ENCODE measurements at places on chromosomes 11 and 22.

GRCh38 chr11:63879598-63880402 lies 37.2 kb downstream of the RCOR2 start:
- no peak for DNase-seq

DNA sequence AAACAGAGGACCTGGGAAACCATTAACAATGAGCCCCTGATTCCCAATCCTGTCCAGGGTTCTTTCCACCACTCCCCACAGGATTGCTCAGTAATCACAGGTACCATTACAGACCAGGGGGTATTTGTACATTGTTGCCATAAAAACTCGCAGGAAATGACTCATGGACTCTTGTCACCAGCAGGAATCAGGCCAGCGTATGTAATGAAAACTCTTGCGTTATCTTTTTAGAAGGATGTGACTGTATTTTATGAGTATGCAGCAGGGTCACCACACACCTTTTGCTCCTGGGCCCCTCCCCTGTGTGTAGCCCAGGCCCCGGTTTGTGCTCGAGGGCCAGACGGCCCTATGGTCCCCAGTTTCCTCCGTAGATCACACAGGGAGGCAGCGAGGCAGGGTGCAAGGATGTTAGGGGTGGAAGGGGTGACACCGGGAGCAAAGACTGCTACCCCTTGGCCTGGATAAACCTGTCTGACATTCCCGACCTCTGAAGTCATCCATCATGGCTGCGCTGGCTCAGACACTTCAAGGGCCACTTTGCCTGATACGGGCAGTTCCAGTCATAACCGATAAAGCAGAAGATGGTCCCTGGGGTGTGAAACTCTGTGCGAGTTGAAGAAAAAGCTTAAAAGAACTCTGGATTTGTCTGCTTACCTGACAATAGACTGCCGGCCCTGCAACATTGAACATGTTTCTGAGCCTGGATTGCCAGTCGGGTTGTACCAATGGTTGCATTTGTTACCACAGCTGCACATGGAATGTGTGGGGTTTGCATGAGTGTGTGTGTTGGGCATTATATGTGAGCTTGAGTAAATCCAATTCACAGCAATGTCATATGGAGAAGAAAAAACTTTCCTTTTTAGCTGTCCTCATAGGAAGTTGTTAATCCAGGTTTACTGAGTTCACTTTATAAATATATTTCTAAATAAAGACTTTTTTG lies 56.9 kb downstream of the MICAL2 start:
- peak; percentile 17 for DNase-seq

- no peak for DNase-seq
These were observed 214.4 kb downstream of the HIPK3 start for GRCh38 chr11:33471541-33471940.

DNA sequence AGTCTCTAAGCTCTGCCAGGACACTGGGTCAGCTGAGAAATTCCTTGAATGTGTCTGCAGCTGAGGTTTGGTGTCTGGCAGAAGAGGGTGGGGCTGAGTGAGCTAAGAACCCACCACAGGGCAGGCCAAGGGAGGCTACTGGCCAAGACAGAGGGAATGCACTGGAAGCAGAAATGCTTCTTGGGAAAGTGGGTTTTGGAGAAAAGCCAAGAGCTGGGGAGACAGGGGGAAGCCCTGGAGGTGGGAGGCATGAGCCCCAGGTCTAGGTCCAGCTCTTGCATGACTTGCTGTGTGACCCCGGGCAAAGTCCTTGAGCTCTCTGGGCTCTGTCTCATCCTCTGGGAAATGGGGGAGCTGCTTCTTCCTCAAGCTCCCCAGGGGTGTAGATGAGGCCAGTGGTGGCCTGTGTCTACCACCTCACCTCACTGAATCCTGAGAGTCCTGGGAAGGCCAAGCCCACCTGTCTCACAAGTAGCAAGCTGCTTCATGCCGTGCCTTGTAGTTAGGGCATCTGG lies 2.3 kb downstream of the MMP11 start:
- DNase-seq = no peak

DNA sequence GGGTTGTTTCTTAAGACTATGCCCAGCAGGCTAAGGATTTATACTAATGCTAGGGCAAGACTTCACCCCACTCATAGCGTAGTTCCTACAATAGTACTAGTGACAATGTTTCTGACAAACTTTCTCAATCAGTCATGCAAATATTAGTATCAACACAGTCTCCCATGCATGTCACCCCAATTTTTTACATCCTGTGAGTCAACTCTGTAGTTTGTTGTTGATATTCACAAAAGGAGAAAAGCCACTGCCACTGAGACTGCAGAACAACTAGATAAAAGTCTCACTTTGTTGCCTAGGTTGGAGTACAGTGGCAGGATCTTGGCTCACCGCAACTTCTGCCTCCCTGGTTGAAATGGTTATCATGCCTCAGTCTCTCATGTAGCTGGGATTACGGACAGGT lies 155.2 kb downstream of the RBFOX2 start:
- no peak for DNase-seq

DNA sequence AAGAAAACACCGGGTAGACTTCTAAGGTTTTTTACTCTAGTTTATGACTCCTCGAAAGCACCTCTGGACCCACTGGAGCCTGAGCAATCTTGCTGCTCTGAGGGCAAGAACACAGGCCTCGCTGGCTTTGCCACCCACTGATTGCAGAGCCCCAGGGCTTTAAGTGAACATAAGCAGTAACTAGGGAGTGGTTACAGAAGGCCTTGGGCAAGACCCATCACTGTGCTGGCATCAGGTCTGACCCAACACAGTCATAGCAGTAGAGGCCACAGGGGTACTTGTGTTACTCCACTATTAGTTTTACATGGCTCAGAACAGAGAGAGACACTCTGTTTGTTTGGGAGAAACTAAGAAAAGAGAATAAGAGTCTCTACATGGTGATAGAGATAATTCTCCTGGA lies 684.5 kb downstream of the FAM181B start:
- no peak for DNase-seq

DNA sequence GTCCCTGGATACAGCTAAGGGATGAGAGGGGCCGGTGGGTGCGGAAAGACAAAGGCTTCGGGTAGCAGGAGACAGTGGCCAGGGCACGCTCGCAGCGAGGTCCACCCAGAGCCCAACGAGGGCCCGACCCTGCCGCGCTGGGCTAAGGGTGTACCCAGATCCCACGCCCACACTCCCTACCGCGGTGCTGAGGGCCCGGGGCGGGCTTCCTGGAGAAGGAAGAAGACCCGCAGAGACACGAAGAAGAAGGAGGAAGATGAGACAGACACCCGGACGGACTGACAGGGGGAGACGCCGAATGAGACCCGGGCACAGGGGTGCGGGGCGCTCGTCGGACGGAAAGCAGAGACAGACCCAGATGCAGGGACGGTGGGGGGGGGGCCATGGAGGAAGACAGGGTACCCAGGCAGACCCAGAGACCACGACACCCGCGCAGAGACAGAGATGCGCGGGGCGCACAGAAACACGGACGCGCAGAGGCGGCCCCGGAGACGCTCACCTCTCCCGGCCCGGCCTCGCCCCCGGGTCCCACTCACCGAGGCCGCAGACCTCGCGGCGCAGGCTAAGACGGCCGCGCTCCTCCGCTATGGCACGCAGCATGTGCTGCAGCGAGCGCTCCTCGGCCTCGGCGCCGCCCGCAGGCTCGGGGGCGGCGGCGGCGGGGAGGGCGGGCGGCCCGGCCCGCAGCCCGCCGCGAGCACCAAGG lies 437 bp downstream of the KIAA0930 start:
- DNase-seq = no peak

DNA sequence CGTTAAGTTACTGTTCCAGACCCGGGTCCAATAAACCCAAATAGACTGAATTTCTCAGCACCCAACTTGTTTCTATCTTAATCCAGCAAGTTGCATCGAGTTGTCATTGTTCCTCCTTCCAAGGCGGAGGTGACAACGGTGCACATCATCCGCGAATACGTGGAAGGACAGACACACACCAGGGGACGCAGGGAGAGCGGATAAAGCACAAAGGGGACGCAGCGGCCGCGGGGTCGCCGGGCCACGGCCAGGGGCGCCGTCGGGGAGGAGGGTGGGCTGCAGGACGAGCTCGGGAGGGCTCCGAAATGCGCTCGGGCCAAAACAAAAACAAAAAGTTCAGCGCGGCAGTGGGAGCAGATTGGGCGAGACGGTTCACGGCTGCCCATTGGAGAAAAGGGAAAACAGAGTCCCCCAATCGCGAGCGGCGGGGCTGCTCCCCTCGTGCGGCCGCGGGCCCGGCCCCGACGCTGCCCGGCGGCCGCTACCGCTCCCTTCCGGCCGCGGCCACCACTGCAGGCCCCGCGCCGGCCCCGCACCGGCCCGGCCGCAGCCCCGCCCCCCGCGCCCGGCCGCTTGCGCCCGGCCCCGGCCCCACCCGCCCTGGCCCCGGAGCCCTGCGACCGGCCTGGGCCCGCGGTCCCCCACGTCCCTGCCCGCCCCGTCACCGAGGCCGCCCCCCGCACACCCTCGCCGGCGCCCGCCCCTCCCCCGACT lies 518 bp downstream of the KMT5B start:
- DNase-seq = no peak

- no peak for DNase-seq
These were observed 113.8 kb downstream of the ATXN10 start for GRCh38 chr22:45785458-45785857.

GRCh38 chr22:50204571-50204970 lies 3.8 kb downstream of the SELENOO start:
- no peak for DNase-seq
